T1000 (cell line): ENCODE measurements at places on chromosomes 1 and 21.

DNA sequence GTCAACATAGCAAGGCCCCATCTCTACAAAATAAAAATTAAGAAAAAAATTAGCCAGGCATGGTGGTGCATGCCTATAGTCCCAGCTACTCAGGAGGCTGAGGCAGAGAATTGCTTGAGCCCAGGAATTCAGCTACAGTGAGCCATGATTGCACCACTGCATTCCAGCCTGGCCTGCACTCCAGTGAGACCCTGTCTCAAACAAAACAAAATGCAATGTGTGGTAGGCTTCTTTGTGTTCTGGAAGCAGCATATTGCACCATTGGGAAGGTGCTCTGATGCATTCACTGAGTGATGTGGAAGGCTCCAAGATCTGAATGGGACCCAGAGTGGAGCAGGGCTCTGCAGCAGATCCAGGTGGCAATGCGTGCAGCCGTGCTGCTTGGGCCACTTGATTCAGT lies 99.6 kb upstream of the COG2 start:
- no peak for DNase-seq

- DNase-seq = peak; percentile 29
Measured at GRCh38 chr1:243254233-243254926, 701 bp downstream of the CEP170 start.

DNA sequence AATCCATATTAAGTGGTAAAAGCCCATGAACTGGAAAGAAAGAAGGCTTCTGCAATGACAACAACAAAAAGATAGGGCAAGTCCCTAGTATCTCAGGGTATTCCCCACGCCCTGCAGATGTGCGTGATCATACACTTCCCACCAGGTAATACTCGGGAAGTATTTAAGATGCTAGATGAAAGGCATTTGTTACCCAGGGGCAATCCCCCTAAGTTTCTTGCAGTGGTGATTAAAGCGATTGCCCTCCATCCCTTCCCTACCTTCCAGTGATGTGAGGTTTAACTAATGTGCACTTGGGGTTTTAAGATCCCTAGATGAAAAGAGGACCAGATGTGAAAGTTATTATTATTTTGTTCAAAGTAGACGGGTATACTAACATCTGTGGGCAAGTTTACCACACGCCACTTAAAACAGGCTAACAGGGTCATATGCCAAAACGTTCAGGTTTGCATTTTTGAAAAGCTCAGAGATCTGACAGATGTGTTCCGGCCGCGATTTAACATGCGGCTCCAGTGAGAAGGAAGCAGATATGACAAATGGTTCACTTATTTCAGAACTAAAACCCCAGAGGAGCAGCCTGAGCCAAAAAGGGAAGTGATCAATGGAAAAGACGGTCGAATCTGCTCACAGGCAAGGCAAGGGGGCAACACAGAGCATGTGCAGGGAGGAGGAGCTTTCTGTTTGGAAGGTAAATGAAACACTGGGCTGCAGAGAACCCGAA lies 17.4 kb downstream of the TIAM1 start:
- DNase-seq = no peak

- DNase-seq = no peak
Measured at GRCh38 chr1:75643460-75643859, 32.5 kb upstream of the SLC44A5 start.

DNA sequence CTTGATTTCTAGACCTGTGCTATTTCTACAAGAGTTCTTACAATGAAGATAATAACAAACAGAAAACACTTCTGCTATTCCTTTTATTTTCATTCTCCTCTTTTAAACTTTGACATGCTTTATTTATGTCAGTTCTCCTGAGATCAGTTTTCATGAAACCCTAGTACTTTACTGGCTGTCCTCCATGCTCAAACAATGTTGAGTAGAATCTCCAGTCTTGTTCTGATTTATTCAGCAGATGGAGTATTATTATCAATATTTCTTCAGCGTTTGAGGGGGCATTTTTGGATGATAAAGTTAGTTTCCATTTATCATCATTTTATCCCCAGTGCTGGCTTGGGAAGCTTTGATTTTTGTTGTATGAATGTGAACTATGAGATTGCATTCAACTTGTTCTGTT lies 85.9 kb upstream of the WARS2 start:
- DNase-seq = no peak

- no peak for DNase-seq
Measured at GRCh38 chr1:218817071-218817470, 356.6 kb upstream of the LYPLAL1 start.

GRCh38 chr21:40158366-40158765 lies 291.1 kb downstream of the PCP4 start:
- DNase-seq = no peak

DNA sequence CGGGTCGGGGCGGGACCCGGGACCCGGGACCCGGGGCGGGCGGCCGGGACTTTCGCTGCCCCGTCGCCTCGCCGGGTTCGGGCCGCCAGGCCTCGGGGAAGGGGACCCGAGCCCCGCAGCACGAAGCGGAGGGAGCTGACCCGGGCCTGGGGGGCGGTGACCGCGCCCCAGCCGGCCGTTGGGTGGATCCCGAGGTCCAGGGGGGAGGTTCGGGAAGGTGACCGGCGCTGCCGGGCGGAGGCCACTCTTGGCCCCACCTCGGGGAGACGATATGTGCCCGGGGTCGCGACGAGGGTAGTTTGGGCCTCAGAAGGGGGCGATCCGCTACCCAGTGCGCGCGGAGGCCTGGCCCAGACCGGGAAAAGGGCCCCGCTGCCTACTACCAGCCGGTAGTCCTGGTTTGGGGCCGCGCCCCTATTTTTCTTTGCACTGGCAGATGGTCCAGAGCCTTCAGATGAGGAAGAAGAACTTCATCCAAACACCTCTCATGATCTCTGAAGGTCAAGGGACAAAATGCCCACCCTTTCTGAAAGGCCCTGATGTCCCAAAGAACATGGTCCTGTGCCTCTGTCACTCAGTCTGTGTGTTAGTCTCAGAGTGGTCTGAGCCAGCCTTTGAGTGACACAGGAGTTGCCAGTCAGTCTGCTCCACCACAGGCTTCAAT lies 766 bp downstream of the AGO4 start:
- no peak for DNase-seq

GRCh38 chr1:23555986-23556634 lies 3.2 kb downstream of the ID3 start:
- peak; percentile 36 for DNase-seq
